ENCODE measurements at places on chromosomes 11 and 22.

GRCh38 chr11:31995032-31995431 lies 95.8 kb upstream of the RCN1 start:
- H3K27me3 ChIP-seq = no peaks in the 10 kb centered on the region
- peak; percentile 18 for DNase-seq
- H3K4me1 ChIP-seq = no peaks in the 10 kb centered on the region
- no peak overlapping the region for H3K27ac ChIP-seq

GRCh38 chr22:32079130-32080089 lies 36.3 kb downstream of the SLC5A1 start:
- H3K27ac ChIP-seq = peak overlapping the region; percentile 47
- H3K36me3 ChIP-seq = no peaks in the 10 kb centered on the region
- peak; percentile 22 for DNase-seq
- H3K27me3 ChIP-seq = no peaks in the 10 kb centered on the region

DNA sequence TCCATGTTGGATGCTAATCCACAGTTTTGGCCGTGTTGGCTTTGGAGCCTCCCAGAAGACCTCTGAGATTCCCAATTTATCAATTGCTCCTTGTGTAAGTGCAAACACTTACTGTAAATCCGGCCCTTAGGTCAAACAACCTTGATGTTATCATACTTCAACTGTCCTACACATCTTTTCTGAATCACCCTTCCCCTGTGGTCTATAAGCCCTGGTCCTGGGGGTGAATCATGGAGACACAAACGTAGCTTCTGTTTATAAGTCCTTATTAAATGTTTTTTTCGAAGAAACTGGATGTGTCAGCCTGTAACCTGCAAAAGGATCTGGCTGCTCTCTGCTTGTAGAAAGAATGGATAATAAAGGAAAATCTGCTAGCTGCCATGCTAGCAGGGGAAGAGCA lies 1.7 kb upstream of the IL10RA start:
- H3K27me3 ChIP-seq = no peaks in the 10 kb centered on the region
- H3K4me1 ChIP-seq = no peaks in the 10 kb centered on the region
- H3K36me3 ChIP-seq = no peaks in the 10 kb centered on the region

DNA sequence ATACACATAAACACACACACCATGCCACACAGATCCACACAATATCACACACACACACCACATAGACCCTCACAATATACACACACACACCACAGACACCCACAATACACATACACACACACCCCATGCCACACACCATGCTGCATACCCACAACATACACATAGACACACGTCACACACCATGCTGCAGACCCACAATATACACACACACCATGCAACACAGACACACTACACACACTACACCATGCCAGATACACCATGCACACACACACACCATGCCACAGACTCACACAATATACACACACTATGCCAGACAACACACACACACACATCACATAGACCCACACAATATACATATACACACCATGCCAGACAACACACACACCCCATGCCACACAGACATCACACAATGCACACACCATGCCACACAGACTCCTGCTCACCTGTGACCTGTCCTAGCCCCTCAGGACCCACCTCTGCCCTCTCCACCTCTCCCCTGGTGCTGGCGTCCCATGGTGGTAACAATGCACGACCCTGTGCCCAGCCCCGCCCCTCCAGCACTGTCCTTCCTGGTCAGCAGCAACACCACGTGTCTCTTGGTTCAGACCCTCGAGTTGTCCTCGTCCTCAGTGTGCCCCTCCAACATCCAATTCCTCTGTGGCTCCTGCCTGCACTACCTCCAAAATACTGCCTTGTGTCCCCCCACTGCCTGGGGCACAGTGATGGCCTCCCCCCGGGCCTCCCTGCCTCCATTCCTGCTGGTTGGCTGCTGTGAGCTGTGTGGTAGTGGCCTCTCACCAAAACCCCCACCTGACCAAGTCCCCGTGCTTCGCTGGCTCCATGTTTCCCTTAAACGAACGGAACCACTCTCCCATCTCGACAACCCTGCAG lies 23.7 kb upstream of the RFPL3 start:
- no peaks in the 10 kb centered on the region for H3K27me3 ChIP-seq
- DNase-seq = no peak
- no peak overlapping the region for H3K27ac ChIP-seq
- H3K4me3 ChIP-seq = no peak overlapping the region
